ENCODE measurements at places on chromosomes 6 and 20. TPM values are rescaled to one million over a fixed set of nuclear protein-coding genes. Genes with fewer than 3 reads are reported as not detected.
A peak's percentile ranks its signal among the peaks of the same experiment; 100 is the strongest.

CTCFL gene
- 0.70 TPM for total RNA-seq

ENTPD6 gene
- total RNA-seq = 47.4 TPM

UBD gene
- 0.15 TPM for total RNA-seq

SLC17A1 gene
- not detected for total RNA-seq

BANF2 gene
- total RNA-seq = not detected

DNA sequence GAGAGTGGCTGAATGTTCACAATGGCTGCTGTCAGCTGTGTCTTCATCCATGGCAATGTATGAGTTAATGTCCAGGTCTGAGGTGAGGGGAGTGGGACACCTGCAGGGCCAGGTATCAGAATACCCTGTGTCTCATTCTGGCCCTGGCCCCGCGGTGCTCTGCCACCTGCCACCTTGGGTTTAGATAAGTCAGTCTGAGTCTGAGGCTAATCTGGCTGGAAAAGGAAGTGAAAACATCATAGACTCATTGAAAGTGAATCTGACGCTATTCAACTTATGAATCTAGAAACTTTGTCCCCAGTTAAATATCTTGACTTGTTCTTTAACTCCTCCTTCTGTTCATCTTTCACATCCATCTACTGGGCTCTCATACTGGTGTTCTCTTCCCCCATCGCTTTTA lies 267.1 kb upstream of the JAG1 start:
- no peak for DNase-seq

- no peak for DNase-seq
These were observed 272.3 kb downstream of the KHDC1L start for GRCh38 chr6:72952808-72953630.

DNA sequence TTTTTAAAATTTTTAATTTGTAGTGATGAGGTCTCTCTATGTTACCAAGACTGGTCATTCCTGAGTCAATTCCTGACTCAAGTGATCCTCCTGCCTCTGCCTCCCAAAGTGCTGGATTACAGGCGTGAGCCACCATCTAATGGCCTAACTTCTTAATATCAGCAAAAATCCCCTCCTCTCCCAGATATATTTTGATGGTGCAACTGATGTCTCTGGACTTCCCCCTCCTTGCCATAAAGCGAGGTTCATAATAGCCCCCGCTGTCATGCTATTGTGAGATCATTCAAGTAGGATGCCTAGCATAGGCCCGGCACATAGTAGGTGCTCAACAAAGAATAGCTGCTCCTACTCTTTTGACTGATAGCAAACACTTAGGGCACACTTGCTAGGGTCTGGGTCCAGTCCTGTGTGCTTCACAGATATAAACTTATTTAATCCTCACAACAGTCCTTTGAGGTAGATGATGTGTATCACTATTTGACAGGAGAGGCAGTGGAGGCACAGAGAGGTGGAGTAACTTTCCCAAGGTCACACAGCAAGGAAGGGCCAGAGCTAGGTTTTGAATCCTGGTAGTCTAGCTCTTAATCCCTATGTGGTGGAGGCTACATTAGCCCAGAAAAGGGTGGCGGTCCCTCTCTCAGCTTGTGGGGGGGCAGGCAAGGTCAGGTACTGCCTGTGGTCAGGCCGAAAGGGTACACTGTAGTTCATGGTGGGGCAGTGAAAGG lies 14.6 kb downstream of the SRC start:
- no peak for DNase-seq

GRCh38 chr6:142087950-142088857 lies 44.5 kb upstream of the GJE1 start:
- peak; percentile 18 for DNase-seq

DNA sequence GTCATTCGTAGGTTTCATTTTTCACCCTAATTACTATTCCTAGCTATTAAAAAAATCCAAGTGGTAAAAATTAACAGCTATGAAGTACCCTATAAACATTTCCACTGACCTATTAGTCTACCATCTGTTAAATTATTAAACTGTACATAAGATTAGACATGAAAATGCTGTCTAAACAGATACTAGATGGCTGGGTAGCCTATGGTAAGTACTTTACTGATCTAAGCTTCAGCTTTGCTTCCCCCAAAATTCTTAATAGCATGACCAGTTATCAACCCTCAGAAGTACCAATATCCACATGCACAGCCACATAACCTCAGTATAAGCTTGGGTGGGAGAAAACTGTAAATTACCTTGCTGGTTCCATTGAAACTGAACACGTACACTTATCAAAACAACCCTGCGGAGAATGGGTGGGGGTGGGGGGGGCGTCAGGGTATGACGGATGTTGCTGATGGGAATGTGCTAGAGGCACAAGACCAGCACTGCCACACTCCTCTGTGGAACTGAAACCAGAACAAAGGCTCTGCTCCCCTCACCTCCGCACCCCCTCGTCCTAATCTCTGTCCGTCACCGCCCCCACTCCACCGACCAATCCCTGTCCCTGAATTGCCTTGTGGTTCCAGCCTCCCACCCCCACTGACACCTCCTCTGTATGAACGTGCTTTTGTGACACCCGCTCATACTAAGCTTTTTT lies 45.3 kb downstream of the B4GALT5 start:
- DNase-seq = no peak

All from WTC11 (cell line).